ENCODE measurements at places on chromosomes 7 and 10.
A peak's percentile ranks its signal among the peaks of the same experiment; 100 is the strongest.

- DNase-seq, result no peak
Observed at GRCh38 chr10:132184816-132185593, 1.7 kb upstream of the DPYSL4 start.

DNA sequence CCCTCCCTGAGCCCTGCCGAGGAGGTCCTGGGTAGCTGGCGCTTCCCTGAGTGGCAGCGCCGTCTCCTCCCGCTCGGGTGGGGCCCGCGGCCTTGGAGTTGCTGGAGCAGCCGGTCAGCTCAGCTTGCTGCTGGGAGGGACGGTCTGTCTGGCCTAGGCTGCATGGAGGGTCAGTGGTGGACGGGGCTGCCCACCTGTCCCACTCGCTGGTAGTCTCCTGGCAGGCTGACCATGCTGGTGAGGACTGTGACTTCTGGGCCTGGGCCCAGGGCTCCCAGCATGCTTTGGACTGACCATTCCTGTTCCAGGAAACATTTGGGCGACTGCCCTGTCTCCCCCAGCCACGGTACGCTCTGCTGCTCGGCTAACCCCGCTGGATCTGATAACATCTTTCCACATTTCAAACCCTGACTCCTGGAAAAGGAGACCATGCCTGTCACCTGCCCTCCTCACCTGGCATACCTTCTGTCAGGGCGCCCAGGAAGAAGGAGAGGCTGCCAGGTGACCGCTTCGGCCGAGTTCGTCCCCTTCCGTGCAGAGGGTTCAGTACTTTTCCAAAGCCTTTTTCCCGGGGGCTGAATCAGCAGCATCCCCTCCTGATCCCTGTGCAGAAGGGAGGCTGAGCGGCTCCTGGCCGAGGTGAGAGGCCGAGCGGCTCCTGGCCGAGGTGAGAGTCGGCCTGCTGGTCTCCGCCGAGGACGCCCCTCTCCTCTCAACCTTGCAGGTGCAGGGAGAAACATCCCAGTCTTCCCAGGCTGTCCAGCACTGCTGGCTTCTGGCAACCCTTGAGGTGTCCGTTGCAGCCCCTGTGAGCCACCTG is 43.4 kb downstream of the FAM20C start:
- no peak for DNase-seq

- no peak for DNase-seq
Observed at GRCh38 chr7:116232920-116233319, 22.6 kb downstream of the TES start.

DNA sequence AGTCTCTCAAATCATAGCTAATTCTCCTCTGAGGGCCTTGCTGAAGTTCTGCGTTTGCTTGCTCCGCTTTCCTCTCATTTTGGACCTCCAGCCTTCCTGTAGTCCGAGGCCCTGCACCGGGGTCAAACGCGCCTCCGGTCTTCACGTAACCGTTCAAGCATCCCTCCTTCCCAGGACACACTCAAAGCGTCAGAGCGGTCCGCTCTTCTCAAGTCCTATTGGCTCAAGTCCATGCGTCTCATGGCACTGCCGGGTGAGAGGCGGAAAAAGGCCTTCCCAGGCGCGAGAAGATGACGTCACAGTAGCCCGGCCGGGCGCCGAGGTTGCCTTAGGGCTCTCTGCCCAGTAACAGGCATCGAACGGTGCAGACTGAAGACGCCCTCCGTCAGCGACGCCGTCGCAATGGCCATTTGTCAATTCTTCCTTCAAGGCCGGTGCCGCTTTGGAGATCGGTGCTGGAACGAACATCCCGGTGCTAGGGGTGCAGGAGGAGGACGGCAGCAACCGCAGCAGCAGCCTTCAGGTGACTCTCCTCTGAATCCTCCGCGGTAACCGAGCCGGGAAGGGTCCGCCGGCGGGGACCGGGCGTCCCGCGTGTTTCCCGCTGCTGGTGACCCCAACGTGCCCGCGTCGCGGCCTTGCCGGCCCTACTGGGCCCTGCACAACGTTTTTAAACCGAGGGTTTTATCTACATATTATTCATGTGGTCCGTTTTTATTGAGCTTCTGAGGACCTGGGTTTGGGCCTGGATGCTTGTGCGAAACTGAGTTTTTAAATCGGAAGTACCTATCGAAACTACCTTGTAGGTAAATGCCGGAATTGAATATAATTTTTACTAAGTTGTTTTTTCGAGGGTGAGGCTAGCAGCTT is at the start of gene NUP42:
Gene NUP42, plus strand, starts transcription at position 365 of the 870 bp plus-strand sequence. Its CDS starts 38 bp downstream, at position 403.
- DNase-seq, result peak; percentile 92

DNA sequence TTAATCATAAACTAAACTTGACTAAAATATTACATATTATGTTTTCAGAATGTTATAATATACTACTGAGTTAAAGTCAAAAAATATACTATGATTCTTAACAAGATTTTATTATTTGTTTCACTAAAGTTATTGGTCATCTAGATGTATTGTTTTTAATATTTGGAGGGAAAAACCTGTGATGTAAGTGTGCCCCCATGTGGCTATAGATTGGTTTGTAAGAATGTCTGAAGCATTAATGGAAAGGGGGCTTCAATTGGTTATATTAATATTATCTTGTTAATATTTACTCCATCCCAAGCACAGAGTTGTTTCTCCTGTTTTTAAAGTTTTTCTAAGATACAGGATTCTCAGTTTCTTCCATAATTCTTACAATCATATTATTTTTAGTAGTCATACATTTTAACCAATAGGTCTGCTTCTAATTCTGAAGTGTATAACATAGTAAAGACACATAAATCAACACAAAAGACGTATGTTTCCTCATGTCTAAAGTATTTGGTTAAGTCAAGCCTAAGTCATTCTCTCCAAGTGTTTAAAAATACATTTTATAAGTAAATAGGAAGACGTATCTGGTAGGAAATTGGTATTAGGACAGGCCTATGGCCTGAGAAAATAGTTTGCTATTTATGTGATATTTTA is 58.0 kb downstream of the GNAT3 start:
- DNase-seq, result no peak

DNA sequence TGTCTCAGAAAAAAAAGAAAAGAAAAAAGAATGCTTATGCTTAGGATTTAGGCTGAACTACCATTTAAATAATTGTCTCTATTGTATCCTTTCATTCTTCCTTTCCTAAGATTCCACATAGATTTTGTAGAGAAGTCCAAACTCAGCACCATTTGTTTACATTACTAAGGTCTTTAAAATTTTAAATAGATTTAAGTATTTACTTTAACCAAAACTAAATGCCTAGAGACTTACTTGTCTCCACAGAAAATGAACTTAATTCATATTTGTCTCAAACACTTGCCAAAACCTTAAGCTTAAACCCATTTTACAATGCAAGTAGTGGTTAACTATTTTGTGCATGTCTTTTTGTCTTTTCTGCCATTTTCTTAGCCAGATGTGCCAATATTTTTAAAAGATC is 54.1 kb upstream of the ABI1 start:
- DNase-seq, result no peak

DNA sequence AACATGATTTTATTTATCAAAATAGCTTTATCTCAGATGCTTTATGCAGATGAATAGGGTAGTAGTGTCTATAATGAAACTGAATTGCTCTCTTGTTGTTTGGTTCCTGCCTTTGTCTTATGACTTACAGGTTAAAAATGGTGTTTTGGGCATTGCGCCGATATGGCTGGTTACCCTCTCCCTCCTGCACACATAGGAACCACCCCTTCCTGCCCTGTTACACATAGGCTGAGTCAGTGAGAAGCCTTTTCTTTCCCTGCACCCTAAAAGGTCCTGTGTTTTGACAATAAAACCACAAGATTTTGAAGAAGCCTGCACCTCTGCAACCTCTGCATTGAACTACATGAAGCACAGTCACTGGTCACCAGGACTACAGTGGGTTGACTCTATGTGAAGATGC is 655.8 kb upstream of the ANKRD30A start:
- no peak for DNase-seq

GRCh38 chr10:6114805-6115341 is 26.0 kb downstream of the RBM17 start:
- DNase-seq, result no peak

DNA sequence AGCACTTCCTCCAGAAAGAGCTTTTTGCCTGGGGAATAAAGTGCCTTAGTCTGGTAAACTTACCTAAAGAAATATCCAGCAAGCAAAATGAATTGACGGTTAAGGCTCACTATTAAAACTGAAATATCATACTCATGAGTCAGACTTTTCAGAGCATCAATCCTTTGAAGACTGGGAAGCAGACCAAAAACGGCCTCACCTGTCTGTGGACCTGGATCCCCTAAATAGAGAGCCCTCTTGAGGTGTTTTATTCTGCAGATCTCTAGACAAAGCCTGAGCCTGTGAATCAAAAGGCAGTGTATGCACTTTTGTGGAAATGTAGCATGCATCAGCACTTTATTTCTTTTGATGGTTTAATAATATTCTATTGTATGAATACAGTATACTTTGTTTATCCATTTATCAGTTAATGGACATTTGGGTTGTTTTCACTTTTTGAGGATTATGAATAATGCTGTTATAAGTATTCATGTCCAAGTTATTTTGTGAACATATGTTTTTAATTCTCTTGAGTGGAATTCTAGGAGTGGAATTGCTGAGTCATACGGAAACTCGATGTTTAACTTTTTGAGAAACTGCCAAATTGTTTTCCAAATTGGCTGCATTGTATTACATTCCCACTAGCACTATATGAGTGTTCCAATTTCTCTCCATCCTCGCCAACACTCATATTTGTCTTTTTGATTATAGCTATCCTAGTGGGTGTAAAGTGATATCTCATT is 449.0 kb upstream of the IGFBP3 start:
- no peak for DNase-seq

GRCh38 chr10:29784175-29784773 is 149.5 kb upstream of the SVIL start:
- DNase-seq, result no peak

DNA sequence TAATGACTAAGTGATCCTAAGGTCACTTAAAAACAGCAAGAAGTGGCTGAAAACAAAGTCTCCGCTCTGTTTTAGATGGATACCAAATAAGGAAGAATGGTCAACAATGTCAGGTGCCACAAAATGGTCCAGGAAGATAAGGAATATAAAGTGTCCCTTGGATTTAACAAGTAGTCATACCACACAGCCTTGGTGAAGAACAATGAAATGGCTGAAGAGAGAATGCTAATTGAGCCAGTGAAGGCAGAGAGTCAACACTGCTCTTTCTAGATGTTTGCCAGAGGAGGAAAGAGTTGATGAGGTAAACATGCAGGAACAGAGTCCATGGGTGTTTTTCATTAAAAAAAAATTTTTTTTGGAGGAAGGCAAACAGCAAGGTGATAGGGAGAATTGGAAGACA is 2.1 kb upstream of the CASD1 start:
- DNase-seq, result no peak

GRCh38 chr7:112646783-112647182 is 143.4 kb downstream of the TMEM168 start:
- DNase-seq, result no peak

- no peak for DNase-seq
Observed at GRCh38 chr10:114286921-114287320, 47.9 kb downstream of the VWA2 start.

GRCh38 chr7:155693826-155694225 is 49.4 kb downstream of the RBM33 start:
- DNase-seq, result no peak

DNA sequence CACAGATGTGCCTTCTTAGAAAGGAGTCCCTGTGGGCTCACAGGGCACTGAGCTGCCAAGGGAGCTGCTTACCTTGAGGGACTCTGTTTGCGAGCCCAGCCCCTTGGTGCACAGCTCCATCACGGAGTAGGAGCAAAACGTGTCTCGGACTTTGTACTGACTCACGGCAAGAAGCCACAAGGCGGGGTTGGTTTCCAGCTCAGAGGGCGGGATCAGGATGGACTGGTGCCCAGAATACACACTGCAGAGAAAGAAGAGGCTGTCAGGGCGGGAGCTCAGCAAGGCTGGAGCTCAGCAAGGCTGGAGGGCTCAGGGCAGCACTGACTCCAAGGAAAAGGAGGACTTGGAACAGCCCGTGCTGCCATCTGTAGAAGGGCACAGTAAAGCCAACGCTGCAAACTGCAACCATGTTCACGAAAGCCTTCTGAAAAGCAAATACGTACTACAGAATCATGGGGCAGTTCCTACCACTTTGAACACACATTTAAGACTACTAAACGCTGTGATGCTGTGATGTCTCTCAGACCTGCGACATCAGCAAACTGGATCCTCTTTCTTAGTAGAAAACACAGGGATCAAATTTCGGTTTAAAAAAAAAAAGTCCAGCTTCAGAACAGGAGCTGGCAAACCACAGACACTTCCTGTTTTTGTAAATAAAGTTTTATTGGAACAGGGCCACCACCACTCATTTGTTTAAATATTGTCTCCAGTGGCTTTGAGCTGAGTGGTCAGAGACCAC is 194.3 kb downstream of the ZMYND11 start:
- no peak for DNase-seq

DNA sequence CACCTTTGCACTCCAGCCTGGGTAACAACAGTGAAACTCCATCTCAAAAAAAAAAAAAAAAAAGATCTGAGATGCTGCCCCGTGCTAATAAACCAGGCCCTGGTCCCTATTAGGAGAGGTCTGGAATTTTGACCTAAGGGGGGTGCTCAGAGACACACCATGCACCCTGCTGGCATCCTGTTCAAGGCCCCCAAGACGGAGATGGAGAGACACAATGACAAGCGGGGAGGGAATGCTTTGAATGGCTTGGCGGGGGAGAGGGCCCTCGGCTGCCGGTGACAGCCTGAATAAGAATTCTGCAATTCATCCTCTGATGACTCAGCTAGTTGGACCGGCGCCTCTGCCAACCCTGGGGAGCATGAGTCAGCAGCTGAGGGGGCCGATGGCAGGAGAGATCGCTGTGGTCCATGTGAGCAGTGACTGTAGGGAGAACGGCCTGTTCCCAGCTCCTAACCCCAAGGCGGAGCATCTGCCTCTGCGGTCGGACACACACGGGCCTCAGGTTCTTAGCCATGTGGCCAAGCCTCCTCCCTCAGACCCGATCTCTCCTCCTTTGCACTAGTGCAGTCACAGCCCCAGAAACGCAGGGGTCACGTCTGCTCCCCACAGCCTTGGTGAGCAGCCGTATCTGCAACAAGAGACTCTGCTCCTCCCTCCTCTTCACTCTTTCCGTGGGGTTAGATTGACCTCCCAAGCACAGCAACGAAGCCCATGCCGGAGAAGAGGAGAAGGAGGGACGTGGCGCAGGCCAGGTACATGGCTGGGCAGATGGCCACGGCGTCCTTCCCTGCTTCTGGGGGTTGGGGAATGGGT is 14.9 kb downstream of the TRIM56 start:
- no peak for DNase-seq

GRCh38 chr7:141369422-141369821 is 181.8 kb upstream of the AGK start:
- DNase-seq, result no peak

DNA sequence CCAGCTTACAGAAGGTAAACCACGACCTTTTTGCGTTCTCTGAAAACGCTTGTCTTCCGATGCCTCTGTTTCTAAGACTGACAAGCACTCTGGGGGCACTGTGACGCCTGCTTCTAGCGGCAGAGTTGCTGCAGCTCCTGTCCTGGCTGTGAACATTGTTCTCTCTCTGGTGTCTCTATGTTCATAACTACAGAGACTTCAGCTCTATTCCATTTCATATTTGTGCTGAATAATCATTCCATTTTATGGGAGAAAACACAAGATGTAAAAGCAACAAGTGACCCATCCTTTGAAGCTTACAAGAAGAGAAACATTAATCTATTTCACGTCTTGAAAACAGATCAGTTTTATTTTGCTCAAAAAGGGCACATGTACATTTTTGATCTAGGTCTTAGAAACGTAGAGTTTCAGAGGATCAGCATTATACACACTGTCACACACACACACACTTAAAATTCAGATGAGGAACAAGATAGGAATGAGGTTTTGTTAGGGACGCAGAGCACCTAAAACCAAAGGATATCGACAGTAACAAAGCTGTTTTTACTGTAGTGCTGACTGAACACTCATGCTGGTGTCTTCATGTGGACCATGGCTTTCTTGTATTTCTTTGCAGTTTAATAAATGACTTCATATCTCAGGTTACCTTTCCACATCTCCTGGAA is 3.0 kb downstream of the IKZF1 start:
- DNase-seq, result no peak
